ENCODE measurements at places on chromosomes 5 and 9.

DNA sequence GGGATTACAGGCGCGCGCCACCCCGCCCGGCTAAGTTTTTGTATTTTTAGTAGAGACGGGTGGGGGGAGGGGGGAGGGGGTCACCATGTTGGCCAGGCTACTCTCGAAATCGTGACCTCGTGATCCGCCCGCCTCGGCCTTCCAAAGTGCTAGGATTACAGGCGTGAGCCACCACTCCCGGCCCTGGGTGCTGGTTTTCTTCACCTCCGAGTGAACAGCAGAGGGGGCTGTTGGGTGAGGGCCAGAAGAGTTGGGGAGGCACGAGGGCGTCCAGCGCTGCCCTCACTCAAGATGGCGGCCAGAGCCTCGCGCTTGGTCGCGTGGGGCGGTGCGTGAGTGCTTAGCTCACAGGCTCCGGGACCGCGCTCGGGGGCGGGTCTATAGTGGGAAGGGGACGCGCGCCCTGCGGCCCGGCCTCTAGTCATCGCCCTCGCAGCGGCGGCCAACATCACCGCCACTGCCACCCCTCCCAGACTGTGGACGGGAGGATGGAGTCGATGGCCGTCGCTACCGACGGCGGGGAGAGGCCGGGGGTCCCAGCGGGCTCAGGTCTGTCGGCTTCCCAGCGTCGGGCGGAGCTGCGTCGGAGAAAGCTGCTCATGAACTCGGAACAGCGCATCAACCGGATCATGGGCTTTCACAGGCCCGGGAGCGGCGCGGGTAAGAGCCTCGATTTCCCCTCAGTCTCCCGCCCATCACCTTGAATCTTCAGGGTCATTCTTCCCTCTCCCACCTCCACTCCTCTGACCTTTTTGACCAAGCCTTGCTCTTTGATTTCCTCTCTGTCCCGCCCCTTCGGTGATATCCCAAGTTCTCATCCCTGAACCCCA is at the start of gene CAMLG:
TSS of gene CAMLG (plus strand) at position 416 of the 830 bp plus-strand sequence. CDS start at position 489, 73 bp downstream.
- DNase-seq, result peak; percentile 99

GRCh38 chr9:92332577-92333281 is 7.0 kb downstream of the CENPP start:
- DNase-seq, result no peak

- no peak for DNase-seq
Measured at GRCh38 chr5:122180146-122180712, 50.9 kb downstream of the ZNF474 start.

GRCh38 chr5:17022296-17022695 is 86.2 kb upstream of the MYO10 start:
- no peak for DNase-seq

DNA sequence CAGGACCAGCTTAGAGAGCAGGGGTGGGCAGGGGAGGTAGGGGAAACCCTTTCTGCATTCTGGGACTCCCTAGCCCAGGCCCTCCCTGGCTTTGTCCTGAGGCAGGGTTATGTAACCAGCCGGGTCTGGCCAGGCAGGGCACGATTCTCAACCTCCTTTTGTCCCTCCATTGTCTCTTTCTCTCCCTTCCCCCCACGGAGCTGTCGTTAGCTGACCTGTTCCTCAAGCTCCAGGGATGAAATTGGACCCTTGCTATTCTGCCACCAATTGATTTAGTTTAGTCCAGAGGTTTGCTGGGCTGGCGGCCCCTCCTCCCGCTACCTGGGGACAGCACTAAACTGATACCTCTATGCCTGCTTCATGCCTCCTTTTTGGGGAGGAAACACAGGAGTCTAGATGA is 9.4 kb upstream of the NDST1 start:
- DNase-seq, result no peak

DNA sequence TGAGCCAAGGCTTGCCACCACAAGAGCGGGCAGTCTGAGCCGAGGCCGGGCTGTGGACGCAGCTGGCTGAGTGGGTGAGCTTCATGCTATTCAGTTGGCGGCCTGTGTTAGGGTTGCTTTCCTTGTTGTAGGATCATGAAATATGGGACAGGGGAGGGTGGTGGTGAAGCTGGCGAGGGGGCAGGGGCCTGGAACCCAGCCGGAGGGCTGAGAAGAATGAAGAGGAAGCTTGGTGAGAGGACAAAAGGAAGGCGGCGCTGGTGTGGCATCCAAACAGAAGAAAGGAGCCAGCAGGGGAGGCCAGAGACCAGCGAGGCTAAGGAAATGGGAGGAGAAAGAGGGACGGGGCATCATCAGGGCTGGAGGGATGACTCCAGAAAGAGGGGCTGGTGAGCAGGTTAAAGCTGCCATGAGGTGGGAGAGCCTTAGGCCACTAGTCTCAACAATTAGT is 18.3 kb downstream of the RALGPS1 start:
- no peak for DNase-seq

DNA sequence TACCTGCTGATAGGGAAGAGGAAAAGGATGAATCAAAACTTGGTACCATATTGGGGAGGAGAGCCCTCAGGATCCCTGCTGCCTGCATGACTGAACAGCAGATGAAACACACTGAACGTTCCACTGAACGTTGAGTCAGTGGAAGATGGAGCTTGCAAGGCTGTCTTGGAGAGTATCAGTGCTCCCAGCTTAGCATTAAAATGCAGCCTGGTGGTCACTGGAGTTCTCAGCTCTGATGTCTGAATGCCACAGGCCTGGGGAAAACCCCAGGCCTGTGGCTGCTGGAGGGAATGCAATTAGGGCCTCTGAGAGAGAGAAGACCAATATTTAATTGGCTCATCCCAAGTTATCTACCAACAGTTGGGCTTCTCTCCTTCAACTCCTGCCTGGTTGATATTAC is 54.5 kb downstream of the PDE4D start:
- DNase-seq, result no peak

DNA sequence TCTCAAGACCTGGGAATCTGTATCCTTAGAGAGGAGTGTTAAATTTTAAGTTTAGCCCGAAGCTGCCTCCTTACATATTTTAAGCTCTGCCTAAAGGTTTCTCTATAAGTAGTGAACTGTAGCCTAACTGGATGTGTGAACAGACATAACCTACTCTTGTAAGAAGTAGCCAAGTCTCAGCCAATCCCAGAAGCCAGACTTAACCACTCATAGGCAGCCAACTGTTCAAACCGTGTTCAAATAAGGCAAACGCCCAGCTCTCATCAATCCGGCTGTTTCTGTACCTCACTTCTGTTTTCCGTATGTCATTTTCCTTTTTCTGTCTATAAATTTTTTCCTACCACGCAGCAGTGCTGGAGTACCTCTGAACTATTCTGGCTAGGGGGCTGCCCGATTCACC is 58.7 kb upstream of the HRH2 start:
- DNase-seq, result no peak

DNA sequence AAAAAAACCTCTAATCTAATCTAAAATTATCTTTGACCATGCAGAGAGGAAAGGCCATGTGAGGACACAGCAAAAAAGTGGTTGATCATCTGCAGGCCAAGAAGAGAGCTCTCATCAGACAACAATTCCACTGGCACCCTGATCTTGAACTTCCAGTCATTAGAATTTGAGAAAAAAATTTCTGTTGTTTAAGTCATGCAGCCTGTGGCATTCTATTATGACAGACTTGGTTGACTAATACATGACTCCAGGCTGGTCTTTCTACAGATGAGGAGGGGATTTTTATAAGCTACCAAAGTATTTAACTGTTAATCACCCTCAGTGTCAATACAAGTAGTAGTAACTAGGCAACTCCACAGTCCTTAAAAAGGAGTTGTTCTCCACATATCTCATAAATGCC is 358.5 kb upstream of the RGMB start:
- no peak for DNase-seq

DNA sequence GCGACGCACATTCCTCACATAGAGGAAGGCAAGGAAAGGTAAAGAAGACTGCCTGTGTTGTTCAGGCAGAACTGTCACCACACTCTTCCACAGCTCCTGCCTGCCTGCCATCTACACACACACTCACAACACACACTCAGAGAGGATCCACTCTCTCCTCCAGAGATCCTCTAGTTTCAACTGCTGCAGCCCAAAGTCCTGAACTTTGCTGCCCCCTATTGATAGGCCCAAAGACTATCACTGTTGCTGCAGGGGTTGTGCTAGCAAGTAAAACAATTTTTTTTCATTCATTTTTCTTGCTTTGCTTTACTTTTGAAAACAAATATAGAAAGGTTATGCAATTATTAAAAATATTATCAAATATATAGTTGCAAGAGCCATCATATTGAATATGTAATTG is 5.9 kb upstream of the CFAP90 start:
- no peak for DNase-seq

DNA sequence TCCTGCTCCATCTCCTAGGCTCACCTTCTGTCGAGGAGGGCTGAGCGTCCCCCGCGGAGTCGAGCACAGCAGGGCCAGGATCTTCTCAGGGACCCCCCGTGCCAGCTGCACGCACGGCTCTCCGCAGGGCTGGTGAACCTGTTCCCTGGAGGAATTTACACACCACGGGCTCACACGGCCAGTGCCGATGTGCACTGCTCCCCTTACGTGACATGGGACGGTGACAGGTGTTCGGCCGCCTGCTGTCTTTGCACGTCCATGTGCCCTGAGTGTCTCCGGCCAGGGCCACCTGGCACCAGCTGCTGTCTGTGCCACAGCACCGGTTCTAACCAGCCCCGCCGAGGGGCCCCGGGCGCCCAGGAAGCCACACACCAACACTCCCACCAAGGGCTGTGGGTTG is 8.7 kb upstream of the AGPAT2 start:
- DNase-seq, result no peak

GRCh38 chr5:114362197-114362976 is 517 bp downstream of the KCNN2 start:
- no peak for DNase-seq

GRCh38 chr9:122402403-122402871 is 31.6 kb downstream of the PTGS1 start:
- DNase-seq, result no peak

- no peak for DNase-seq
Measured at GRCh38 chr5:138874241-138874640, 894 bp downstream of the LRRTM2 start.

DNA sequence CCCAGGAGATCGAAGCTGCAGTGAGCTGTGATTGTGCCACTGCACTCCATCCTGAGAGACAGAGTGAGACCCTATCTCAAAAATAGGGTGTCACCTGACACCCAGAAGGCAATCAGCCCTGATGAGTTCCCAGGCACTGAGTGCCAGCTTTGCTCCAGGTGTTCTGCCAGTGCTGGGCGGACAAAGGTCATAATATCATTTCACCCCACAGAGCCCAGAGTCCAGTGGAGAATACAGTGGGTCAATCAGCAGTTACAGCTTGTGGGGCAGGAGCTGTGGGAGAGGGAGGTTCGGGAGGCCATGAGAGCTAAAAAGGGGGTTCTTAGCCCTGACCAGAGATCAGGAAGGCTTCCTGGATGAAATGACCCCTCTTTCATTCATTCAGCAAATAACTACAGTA is 24.4 kb upstream of the SH3RF2 start:
- no peak for DNase-seq

- DNase-seq, result no peak
Measured at GRCh38 chr5:100609594-100609993, 74.4 kb downstream of the FAM174A start.

- no peak for DNase-seq
Measured at GRCh38 chr9:89319015-89319905, 960 bp downstream of the SECISBP2 start.

Measured in tibial artery (tissue), 4 donors.